SK-N-DZ (cell line): ENCODE measurements at places on chromosomes 16 and 17.

DNA sequence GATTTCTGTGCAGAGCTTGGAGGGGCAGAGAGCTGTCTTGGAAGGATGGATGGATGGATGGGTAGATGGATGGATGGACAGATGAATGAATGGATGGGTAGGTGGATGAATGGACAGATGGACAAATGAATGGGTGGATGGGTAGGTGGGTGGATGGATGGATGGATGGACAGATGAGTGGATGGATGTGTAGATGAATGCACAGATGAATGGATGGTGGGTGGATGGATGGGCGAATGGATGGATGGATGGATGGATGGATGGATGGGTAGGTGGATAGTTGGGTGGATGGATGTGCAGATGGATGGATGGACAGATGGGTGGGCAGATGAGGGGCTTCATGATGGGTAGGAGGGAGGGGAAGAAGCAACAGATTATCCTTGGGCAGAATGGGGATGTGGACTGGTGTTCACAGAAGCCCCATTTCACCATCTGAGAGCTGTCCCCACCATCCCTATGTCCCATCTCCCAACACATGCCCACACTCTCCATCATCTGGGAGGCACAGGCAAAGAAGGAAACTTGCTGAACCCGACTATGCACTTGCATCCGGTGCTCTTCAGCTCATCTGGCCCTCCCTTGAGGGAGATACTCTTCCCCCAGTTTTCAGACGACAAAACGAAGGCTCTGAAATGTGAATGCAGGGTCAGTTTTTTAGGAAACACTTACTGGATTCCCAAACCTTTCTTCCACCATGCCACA, 57.2 kb downstream of the IL21R start:
- no peak for DNase-seq

DNA sequence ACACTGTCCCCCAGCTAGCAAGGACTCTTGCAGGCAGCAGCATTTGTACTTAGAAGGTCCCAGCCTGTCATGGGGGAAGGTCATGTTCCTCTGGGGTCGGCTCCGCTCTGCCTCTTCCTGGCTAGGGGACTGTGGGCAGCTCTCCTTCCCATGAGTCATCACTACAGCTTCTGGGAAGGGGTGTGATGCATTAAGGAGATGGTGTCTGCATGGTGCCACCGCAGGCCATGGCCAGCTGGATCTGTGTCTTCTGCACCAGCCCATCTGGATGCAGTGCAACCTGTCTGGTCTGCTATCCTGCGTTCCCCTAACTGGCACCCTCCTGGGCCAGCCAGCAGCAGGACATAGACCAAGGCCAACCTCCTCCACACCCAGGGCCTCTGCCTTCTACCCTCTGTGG, 6.3 kb downstream of the STARD3 start:
- no peak for DNase-seq

GRCh38 chr17:31587462-31587861, 196.0 kb downstream of the RAB11FIP4 start:
- no peak for DNase-seq

- no peak for DNase-seq
These were observed 1.2 kb downstream of the SEPHS2 start for GRCh38 chr16:30444231-30445148.

DNA sequence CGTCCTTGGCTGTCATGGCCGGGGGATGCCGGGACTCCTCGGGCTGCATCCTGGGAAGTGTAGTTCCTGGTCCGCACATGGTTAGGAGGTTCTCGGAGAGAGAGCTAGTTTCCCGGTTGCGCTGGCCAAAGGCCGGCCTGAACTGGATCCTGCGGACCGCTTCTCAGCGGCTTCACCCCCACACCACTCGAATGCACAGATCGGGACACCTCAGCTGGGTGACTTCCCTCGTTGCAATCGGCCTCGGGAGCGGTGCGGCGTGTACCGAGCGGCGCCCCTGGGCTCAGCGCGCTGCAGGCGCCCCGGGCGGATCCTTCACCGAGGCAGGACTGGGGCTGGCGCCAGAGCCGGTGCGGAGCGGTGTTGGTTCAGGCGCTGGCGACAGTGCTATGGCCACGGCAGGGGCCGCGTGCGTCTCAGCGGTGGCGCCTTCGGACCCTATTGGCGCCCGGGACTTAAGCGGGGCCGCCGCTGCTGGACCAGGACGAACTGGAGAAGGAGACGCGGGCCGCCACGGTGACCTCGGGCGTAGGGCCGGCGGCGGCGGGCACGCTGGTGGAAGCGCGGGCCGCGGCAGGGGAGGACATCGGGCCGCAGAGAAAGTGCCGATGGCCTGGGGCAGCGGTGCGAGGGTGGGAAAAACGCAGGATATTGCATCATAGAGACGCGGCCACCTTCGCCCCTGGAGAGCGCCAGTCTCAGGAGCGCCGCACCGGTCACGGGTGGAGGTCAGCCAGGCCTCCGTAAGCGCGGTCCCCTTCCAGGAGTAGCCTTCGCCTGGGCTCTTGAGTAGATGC, 11.4 kb downstream of the ZNF629 start:
- peak; percentile 89 for DNase-seq

DNA sequence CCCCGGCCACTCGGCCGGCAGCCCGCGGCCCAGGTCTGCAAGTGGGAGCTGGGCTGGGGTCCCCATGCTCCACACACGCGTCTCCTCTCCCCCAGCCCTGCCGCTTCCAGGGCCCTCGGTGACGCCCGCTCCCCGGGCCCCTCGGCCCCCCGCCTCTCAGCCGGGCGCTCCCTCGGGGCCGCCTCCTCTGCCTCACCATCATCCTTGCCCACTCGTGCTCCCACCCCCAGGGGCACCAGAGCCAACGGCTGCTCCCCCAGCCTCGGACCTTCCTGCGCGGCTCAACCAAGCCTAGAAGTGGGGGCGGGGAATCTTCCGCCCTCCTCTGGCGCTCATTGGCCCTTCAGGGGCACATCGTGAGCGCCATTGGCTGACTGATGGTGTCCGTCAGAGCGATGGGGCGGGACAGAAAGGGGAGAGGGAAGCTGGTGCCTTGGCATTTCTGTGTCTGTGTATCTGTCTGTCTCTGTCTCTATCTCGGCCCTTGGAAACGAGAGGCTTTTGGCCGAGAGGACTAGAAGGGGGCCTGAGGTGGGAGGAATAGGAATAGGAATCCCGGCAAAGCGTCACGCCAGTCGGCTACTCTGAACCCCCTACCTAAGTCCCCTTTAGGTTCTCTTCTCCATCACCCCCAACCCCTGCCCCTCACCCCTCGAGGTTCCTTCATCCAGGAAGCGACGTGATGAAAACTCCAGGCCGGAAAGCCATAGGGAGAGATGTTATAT, 88.9 kb downstream of the CDC27 start:
- DNase-seq = peak; percentile 94

DNA sequence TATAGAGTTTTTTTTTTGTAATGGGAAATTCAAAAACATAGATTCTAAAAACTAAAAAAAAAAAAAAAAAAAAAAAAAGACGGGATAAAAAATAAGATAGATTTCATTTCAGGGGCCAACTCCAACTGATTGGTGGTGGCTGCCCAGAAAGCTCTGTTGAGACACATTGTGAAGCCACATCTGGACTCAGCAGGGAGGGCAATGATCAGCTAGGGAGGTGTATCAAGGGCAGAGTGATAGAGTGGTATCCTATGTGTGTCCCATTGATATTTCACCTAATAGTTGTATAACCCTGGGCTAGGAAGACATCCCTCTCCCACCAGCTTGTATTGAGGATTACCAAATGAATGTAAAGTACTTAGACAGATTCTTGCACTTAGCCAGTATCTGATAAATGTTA, 6.7 kb upstream of the CMTR2 start:
- no peak for DNase-seq

- no peak for DNase-seq
These were observed 324.0 kb downstream of the KCNJ2 start for GRCh38 chr17:70493277-70493874.

- DNase-seq = no peak
These were observed 12.2 kb downstream of the BANP start for GRCh38 chr16:87963400-87963799.

DNA sequence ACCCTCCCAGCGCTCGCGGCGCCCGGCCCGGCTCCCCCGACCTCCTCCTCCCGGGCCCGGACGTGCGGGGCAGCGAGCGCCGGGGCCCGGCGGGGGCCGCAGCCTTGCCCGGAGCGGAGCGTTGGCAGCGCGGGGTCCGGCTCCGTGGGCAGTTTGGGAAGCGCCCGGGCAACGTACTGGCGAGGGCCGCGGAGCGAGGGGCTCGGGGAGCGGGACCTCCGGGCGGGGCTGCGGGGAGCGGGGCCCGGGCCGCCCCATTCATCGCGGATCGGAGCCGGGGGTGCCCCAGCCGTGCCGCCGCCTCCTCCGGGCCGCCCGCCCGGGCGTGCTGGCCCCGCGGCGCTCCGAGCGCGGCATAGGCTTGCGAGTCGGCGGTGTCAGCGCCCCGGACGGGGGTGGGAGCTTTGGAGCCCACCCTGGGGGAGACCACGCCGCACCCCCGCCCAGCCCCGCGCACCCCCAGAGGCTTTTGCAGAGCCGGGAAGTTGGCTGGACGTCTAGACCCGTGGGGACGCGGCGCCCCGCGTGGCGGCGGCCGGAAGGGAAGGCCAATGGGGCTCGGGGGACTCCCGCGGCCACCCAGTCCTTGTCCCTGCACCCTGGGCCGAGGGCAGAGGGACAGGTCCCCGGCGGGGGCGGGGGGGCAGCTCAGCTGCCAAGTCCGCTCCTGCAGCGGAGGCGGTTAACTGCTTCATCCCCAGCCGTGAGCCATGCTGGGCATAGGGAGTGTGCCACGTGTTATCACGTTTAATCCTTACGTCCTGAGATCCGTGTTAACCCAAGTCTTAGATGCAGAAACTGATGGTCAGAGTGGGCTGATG, 852 bp downstream of the ZNF469 start:
- no peak for DNase-seq

GRCh38 chr16:88503374-88503770, 50.3 kb downstream of the ZFPM1 start:
- peak; percentile 54 for DNase-seq
